Suprapubic skin (tissue), 4 donors: ENCODE measurements at places on chromosomes 11 and 22. TPM values are rescaled to one million over a fixed set of nuclear protein-coding genes. Genes with fewer than 3 reads are reported as not detected.

GRCh38 chr22:19510919-19511341, 13.3 kb downstream of the CLDN5 start:
- no peak for DNase-seq

DNA sequence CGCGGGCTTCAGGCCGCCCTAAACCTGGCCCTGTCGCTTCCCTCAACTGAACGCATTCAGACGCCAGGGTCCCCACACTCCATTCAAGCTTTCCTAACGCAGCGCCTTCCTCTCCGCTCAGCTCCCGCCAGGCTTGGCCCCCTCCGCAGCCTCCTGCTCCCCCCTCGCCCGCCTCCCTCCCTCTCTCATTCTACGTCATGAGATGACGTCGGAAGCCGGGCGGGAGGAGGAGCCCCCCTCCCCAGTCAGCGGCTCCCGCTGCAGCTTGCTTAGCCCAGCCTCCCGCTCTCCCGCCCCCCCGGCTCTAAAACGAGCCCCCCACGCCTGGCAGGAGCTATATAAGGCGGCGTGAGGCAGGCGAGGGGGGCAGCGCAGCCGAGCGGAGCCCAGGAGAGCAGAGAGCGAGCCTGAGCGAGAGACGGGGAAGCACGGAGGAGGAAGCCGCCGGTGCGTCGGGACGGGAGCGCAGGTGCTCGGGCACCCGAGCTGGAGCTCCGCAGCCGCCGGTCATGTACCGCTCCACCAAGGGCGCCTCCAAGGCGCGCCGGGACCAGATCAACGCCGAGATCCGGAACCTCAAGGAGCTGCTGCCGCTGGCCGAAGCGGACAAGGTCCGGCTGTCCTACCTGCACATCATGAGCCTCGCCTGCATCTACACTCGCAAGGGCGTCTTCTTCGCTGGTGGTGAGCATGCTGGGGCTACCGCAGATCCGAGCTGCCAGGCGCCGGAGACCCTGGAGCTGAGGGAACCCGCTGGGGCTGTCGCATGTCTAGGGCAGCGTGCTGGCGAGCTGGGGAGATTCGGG, at the start of gene NPAS4:
NPAS4 (plus strand) TSS at position 365 of the 806 bp plus-strand sequence; CDS start at position 510, 145 bp downstream.
- no peak for DNase-seq

- no peak for DNase-seq
Observed at GRCh38 chr22:20290578-20291248, 22.6 kb upstream of the RTN4R start.

The C22orf31 gene
- not detected for total RNA-seq

The POU2AF1 gene
- not detected for total RNA-seq

- DNase-seq = peak; percentile 92
Observed at GRCh38 chr22:37741312-37741795, 44.5 kb downstream of the TRIOBP start.

DNA sequence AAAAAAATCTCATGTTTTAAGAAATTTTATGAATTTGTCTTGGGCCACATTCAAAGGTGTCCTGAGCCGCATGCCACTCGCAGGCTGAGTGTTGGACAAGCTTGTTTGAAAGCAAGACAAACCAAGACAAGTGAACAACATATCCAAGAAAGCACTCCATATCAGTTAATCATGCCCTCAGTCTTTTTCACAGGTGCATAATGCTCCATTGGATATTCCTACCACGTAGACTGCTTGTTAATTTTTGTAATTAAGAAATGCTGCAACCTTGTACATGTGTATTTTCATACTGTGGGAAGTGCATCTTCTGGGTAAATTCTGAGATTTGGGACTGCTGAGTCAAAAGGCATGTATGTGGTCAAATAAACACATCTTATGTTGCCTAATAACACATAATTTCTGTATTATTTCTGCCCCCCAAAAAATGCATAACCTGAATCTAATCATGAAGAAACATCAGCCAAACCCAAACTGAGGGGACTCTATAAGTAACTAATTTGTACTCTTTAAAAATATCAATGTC, 8.2 kb downstream of the RRAS2 start:
- no peak for DNase-seq

GRCh38 chr11:36791957-36792356, 193.9 kb upstream of the RAG2 start:
- DNase-seq = no peak

GRCh38 chr11:66328031-66328301, 8.3 kb downstream of the RIN1 start:
- DNase-seq = no peak

GRCh38 chr11:61964058-61964665, 3.3 kb downstream of the FTH1 start:
- peak; percentile 44 for DNase-seq

DNA sequence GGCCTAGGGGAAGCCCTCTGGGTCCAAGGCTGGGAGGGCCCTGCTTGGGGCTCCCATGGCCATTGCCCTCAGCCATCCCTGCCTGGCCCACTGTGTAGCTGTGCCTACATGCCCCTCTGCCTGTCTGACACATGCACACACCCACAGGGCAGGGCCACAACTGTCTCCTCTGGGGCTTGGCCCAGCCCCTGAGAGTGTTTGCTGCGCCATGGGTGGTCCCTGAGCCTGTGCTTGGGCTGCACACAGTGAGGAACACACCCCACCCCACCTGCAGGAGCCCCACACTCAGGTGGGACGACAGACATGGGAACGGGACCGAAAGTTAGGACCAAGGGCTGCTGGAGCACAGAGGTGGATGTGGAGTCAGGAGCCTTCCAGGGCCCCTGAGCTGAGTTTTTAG, 489.5 kb downstream of the TBC1D22A start:
- DNase-seq = no peak

- no peak for DNase-seq
Observed at GRCh38 chr11:38332046-38332445, 1734.0 kb upstream of the RAG2 start.

The TRIM48 gene
- not detected for total RNA-seq

- no peak for DNase-seq
Observed at GRCh38 chr11:83471831-83472727, 185.9 kb upstream of the CCDC90B start.

The GPR137 gene
- 18.8 TPM for total RNA-seq

- no peak for DNase-seq
Observed at GRCh38 chr11:132520199-132520598, 1012.1 kb downstream of the OPCML start.

DNA sequence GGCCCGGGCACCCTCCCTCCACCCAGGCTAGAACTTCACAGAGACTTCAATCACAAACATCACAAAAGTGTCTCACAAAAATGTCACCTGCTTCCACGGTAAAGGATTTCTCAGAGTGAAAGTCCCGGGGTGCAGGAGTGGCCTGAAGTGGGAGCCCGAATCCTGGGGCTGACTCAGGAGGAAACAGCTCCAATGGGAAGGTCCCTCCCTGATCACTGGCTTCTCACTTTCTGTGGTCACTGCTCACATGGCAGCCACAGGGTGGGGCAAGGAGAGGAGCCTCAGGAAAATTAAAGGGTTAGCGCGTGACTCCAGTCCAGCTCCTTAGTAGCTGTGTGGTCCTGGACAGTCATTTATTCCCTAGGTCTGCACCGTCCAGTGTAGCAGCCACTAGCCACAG, 564.5 kb upstream of the B3GAT1 start:
- peak; percentile 69 for DNase-seq

- DNase-seq = no peak
Observed at GRCh38 chr11:28566339-28567089, 458.3 kb downstream of the METTL15 start.

The OR52H1 gene
- not detected for total RNA-seq

DNA sequence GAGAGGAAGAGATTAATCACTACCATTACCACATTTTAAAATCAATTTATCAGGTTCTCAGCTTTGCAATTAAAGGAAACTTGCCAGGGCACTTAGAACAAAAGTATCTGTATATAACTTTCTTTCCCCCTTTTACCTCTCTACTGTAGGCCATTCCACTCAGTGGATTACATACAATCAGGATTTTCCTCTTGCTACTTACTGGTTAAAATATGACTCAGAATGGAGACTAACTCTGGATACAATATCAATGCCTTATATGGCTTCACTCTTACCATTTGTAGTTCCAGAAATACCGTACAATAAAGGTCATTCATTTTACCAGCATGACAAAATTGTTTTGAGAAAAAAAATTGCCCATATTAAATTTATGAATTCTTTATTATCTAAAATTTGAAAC, 706.8 kb downstream of the KCNA4 start:
- no peak for DNase-seq

- DNase-seq = peak; percentile 75
Observed at GRCh38 chr11:1570896-1571759, 943 bp downstream of the DUSP8 start.

DNA sequence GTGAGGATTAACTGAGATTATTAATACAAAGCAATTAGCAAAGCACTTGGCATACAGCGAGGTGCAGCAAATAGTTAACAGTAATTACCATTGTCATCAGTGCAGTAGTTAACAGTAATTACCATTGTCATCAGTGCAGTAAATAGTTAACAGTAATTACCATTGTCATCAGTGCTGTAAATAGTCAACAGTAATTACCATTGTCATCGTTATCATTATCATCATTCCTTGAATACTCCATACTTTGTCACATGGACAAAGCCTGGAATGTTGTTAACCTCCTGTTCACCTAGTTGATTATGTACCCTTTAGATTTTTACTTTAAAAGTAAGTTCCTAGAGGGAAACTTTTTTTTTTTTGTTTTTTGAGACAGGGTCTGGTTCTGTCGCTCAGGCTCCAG, 19.5 kb upstream of the LYVE1 start:
- DNase-seq = no peak

The MAP6 gene
- 2.7 TPM for total RNA-seq

The TSPAN18 gene
- 5.1 TPM for total RNA-seq

The CNIH2 gene
- 2.5 TPM for total RNA-seq

- no peak for DNase-seq
Observed at GRCh38 chr11:62125316-62125715, 1.5 kb downstream of the INCENP start.

The RNF121 gene
- total RNA-seq = 22.6 TPM

DNA sequence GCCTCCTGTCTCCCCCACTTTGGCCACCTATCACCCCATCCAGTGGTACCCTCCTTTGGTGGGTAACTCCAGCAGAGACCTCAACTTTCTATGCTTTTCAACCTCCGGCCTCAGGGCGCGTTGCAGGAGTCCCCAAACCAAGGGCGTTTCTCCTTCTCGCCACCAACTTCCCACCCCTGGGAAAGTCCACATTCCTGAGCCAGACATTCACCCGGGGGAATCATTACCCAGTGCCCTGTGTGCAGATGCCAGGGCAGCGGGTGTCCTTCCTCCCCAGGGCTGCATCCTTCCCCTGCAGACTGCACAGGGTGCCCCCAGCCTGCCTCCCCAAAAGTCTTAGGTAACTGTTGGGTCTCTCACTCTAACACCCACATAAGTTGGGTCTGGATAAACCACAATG, 26.4 kb downstream of the MYEOV start:
- peak; percentile 45 for DNase-seq

DNA sequence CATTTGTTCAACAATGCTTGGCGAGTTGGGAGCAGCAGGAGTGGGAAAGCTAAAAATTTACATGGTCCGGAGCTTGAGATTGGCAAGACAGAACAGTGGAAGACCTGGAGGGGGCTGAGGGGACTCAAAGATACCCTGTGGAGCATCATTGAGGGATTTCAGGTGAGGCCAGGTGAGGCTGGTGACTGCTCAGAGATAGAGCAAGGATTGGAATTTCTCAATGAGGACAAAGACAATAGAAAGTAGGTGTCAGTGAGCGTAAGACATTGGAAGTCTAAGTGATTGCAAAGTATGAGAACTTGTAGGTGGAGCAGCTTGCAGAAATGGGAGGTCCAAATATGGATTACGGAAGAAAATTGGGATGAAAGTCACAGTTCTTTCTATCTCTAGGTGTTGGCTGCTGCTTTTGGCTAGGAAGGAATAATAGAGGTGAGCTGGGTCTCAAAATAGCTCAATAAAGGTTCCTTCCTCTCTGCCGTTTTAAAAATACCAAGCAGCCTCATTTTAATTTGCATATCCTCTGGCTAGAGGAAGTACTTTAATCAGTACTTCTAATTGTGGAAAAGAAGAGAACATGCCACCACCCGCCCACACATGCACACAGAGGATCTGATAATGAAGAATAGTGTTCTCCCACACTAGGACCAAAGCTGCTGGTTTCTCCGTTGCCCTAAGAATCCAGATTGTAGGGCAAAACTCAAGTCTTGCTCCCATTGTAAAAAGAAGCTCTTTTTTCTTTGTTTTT, 41.8 kb upstream of the SORL1-AS1 start:
- no peak for DNase-seq

The IGLL5 gene
- total RNA-seq = not detected

DNA sequence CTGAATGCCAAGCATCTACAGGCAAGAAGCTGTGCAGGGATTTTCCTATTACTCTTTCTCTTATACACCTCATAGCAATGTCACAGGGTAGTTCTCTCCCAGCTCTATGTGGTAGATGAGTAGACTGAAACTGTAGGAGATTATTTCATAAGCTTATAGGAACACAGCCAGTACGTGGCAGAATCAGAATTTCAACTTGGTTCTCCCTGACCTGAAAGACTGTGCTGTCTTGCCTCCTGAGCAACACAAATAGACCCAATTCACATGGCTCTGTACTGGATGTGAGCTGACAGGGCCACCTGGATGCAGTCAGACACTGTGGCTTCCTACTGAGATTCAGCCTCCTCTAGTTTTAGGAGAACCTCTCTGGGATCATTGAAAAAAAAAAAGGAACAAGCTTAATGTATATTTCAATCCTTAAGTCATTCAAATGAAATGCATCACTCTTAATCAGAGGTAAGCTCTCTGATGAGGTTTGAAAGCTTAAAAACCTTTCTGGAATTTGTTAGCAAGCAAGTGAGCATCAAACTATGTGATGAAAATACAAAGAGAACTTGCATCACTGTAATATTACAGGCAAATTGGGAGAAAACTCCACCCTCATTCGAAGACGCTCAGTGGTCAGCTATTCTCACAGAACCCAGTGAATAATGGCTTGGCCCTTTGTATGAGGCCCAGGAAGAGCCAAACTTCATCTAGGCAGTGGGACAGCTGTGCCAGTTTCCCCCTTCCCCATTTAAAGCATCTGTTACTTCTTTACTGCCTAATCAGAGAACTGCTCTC, 1039.3 kb downstream of the NTM start:
- no peak for DNase-seq

DNA sequence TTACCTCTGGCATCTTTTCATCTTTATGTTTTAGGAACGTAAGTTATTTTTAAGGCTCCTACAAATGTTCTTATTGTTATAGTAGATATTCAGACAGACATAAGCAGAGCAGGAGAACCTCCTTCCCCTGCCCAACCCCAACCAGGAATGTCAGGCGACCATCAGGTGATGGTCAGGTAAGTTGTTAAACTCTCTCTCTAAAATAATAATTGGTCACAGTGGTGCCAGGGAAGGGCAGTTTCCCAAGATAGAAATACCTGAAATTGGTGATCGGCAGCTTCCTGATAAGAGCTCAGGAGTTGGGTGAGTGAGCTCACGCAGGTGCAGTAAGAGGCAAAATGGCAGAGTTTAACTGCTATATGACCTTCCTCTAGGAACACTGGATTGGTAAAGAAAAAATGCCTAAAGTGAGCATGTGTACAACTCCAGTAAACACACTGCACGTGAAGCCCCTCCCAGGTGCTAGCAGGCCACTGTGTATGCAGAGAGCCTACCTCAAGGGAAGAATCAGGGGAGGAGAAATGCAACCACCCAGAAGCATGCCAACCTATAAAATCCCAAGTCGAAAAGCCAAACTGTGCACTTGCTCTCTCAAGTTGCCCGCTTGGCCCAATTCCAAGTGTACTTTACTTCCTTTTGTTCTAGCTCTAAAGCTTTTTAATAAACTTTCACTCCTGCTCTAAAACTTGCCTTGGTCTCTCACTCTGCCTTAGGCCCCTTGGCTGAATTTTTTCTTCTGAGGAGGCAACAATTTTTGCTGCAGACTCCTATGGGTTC, 273.9 kb downstream of the SBF2 start:
- DNase-seq = no peak

- no peak for DNase-seq
Observed at GRCh38 chr11:111531136-111531535, 9.4 kb upstream of the LAYN start.

- DNase-seq = no peak
Observed at GRCh38 chr11:119175493-119176077, 7.1 kb downstream of the NLRX1 start.
